ENCODE measurements at places on chromosomes 5 and 9. TPM values are rescaled to one million over a fixed set of nuclear protein-coding genes. Genes with fewer than 3 reads are reported as not detected.

DNA sequence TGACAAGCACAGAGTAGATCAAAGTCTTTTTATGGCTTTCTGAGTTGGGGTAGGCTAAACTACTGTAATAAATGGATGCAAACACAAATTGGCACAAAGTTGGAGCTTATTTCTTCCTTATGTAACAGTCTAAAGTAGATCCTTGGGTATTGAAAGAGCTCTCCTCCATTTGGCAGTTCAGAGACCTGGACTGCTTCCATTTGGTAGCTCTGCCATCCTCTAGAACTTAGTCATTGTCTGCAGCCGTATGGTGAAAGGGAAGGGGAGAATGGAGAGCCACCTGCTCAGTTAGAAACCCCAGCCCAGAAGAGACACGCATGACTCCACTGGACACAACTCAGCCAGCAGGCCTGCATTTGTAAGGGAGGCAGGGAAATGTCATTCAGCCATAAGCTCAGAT lies 345.0 kb downstream of the DMAC1 start:
- no peak for DNase-seq

DNA sequence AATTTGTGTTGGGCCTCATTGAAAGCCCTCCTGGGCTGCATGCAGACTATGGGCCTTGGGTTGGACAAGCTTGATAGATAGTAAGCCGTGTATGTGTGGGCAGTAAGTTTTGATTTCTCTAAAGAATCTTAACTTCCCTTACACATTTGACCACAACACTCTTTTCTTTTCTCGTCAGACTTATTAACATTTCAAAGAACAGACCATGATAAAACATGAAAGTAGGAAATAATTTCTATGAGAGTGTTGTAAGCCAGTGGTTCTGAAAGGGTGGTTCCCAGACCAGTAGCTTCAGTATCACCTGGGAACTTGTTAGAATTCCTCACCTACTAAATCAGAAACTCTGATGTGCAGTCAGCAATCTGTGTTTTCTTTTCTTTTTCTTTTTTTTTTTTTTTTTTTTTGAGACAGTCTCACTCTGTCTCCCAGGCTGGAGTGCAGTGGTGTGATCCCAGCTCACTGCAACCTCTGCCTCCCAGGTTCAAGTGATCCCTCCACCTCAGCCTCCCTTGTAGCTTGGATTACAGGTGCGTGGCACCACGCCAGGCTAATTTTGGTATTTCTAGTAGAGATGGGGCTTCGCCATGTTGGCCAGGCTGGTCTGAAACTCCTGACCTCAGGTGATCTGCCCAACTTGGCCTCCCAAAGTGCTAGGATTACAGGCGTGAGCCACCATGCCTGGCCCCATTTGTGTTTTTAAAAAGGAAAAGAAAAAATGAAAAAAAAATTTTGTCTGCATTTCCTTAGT lies 20.0 kb upstream of the GCNT1 start:
- no peak for DNase-seq

GRCh38 chr9:94213511-94214124 lies 45.5 kb upstream of the ZNF169 start:
- no peak for DNase-seq

DNA sequence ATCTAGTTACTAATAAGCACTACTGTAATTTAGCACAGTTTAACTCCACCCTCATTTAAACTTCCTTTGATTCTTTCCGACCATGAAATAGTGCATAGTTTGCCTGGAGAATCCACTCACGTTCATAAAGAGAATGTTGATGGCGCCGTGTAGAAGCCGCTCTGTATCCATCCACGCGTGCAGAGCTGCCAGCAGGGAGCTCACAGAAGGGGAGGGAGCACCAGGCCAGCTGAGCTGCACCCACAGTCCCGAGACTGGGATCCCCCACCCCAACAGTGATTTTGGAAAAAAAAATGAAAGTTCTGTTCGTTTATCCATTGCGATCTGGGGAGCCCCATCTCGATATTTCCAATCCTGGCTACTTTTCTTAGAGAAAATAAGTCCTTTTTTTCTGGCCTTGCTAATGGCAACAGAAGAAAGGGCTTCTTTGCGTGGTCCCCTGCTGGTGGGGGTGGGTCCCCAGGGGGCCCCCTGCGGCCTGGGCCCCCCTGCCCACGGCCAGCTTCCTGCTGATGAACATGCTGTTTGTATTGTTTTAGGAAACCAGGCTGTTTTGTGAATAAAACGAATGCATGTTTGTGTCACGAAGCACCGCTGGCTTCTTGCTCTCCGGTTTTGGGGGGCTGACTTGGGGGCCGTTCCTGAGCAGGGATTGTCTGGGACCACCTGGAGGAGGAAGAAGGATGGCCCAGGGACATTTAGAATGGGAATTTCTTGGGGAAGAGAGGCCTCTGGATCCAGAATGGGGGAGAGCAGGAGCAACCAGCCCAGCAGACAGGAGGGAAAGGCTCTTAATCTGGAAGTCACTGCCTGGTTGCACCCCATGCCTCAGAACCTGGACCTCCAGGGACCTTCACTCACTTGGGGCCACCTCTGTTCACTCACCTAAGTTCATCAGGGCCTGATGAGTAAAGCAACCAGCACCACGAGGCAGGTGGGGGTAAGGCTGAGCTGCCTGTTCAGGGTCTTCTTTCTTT lies 35.4 kb downstream of the CXXC5 start:
- DNase-seq: no peak

DNA sequence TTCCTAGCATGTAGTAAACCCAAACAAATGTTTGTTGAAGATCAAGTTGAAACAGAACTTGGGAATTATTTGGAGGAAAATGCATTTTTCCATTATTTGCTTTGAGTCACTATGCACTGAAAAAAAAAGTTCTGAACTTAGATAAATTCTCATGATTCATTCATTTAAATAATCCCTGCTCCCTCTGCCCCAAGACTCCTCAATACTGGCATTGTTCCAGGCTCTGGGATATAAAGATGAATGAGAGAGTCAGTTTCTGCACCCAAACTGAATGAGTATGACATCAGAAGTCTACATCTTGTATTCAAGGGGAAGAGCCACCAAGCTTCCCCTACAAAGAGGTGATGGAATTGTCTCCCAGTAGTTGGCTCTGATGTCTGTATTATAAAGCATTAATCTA lies 123.9 kb downstream of the SEC61B start:
- DNase-seq: no peak

SLC6A18 gene
- not detected for total RNA-seq

SLC6A7 gene
- not detected for total RNA-seq

GABRA6 gene
- total RNA-seq: not detected

SNCAIP gene
- total RNA-seq: 2.6 TPM

Data from chondrocyte (in vitro differentiated cells).